ENCODE measurements at places on chromosomes 4 and X.
A peak's percentile ranks its signal among the peaks of the same experiment; 100 is the strongest.

GRCh38 chr4:37953620-37954293 lies 6.4 kb upstream of the PTTG2 start:
- DNase-seq, result no peak

DNA sequence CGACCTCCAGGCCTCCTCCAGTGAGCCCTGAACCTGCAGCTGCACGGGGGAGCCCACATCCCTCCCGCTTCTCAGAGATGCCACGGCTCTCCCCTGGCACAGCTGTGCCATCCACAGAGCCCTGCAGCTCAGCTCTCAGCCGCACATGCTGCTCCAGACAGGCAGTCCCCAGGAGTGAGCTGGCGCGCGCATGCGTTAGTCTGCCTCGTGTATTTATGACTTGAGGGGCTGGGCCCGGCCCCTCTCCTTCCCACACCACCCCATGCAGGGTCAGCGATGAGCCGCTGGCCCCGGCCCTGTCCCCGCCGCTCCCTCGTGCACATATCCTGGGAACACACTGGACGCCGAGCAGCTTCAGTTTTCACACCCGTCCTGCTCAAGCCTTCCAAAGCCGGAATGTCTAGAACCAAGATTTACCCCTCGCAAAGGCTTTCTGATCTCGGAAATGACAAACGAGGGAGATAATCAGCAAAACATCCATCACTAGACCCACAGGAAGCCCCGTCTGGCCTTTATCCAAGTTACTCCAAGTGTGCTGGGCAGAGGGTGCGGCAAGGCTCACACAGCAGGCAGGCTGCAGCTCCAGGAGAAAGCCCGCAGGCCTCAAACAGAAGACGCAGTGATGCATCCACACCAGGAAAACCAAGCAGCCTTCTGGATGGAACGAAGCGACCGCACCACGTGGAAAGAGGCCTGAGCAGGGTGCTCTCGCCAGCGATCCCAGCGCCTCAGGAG lies 24.3 kb downstream of the GAK start:
- no peak for DNase-seq

GRCh38 chr4:185546335-185546734 lies 11.0 kb upstream of the PDLIM3 start:
- no peak for DNase-seq

DNA sequence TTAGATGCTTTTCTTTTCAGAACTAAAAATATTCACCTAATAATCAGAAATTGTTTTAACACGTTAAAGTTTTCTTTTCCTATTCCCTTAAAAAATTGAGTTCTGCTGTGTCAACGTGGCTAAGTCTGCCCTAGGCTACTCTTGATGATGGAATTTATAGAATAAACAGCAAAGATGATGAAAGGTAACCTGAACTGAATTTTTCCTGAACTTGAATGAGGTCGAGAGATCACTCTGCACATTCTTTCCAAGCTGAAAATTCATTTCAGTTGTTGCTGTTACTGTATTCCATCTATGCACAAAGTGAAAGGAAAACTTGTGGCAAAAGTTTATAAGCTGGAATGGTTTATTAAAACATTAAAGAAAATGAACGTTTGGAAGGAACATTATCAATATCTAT lies 245.9 kb upstream of the GIMD1 start:
- DNase-seq, result no peak

GRCh38 chrX:45986081-45986480 lies 559.1 kb downstream of the ZNF674 start:
- DNase-seq, result no peak

- peak; percentile 81 for DNase-seq
Observed at GRCh38 chr4:169383724-169384123, 113.0 kb upstream of the SH3RF1 start.

- no peak for DNase-seq
Observed at GRCh38 chr4:147794787-147795413, 63.0 kb downstream of the ARHGAP10 start.

GRCh38 chrX:116379854-116380253 lies 56.6 kb upstream of the SLC6A14 start:
- peak; percentile 36 for DNase-seq

DNA sequence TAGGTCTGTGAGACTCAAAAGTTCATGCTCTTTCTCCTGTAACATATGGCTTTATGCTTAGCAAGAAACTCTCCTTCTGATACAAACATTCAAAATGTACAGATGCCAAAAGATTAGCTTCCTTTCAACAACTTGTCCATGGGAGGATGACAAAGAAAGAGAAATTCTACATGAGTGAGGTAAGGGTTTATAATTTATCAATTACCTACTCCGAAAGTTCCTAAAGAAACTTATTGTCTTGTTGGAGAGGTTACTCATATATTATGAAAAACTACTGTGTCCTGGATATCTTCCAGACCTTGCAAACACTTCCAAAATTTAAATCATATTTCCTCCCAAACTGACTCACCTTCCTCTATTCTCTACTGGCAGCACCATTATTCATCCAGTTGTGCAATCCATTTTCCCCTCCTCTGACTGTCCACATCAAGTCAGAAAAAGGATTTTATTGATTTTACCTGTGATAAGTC lies 65.1 kb downstream of the ENPEP start:
- DNase-seq, result peak; percentile 33

DNA sequence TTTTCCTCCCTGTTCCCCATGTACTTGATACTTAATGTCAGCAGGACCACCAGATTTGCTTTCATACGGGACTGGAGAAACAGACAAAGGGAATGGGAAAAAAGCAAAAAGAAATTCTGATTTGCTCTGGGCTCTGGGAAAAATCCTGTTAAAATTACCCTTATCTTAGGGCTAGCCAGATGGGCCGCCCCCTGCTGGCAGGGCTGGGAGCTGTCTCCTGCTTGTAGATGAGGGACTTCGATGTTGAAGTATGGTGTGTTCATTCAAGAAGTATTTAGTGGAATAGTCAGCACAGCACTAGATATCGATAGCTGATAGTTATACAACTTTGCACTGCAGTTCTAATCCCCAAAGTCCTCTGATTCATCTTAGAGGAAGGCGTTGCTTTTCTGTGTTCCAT lies 45.8 kb downstream of the BCORL1 start:
- peak; percentile 67 for DNase-seq

GRCh38 chrX:142998447-142999198 lies 27.1 kb upstream of the SPANXN4 start:
- no peak for DNase-seq

- DNase-seq, result no peak
Observed at GRCh38 chrX:56763556-56764152, 34.6 kb downstream of the NBDY start.

DNA sequence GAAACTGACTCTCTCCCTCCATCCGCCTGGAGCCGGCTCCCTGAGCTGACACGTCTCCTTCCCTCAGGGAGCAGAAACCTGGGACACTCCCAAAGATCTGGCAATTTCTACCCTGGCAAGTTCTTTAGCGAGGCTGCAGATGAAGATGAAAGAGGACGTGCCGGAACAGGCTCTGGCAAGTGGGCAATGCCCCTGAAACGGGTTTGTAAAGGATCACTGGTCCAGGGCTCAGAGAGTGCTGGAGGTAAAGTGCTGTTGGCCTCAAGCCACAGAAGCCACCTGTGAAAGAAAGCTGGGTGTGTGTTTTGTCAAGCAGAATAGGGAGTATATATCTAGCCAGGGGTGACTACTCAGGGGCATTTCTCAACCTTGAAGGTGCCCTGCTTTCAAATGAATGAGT lies 131.4 kb upstream of the ATP6AP2 start:
- DNase-seq, result no peak

DNA sequence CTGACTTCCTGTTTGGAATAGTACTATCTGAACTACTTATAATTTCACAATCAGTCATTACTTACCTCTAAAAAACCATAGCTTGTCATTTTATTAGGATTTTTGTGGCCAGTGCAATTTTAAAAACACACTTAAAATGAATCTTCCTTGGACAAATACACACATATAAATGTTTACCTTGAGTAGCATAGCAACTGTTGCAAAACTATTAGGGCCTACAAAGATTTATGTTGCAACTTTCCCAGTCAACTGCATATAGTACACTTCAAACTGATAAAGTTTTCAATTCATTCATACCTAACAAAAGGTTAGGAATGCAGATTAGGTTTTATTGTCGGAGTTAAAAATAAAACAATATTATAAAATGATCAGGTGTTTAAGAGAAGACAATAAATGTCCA lies 193.0 kb downstream of the PDGFC start:
- peak; percentile 6 for DNase-seq

- DNase-seq, result peak; percentile 36
Observed at GRCh38 chr4:154985673-154986072, 204.6 kb downstream of the RBM46 start.

All from GM03348 (cell line).